ENCODE measurements at places on chromosomes 7 and 10.

- DNase-seq: no peak
Measured at GRCh38 chr7:4274286-4274685, 407.8 kb upstream of the FOXK1 start.

DNA sequence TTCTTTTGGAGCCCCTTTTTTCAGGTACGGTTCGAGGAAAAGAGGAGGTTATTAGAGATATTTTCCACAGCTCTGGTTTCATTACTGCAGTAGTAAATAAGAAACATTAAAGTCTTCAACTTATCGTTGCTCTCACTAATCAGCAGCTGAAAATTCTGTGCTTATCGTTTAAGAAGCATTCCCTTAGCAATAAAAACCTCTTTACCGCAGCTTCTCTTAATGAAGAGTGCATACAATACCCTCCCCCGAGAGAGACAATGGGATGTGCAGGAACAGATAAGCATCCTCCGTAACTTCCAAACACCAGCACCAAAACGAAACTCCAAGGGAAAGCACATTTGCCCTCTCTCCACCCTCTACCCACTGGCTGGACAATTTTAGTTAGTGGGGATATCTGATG is 384.5 kb downstream of the NEBL start:
- no peak for DNase-seq

- no peak for DNase-seq
Measured at GRCh38 chr7:128928882-128929788, 8.6 kb upstream of the IRF5 start.

- DNase-seq: no peak
Measured at GRCh38 chr10:35327790-35328403, 8.4 kb upstream of the CCNY start.

DNA sequence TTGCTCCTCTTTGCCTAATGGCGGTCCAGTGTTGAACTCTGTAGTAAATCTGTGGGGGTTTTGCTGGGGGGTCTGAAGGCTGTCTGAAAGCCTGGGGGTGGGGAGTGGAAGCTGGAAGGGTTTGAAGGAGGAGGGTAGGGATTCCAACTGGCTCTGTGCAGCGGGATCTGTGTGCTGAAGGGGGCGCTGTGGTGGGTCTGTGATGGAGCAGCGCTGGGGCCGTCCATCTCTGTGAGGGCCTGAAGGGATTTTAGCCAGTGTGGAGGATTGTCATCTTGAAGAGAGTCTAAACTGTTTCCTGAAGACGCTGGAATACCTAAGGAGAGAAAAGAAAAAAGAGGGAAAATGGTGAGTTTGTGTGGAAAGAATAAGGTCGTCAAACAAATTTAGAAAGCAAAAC is 129.2 kb downstream of the STRA8 start:
- no peak for DNase-seq

- no peak for DNase-seq
Measured at GRCh38 chr10:93746844-93747284, 10.9 kb upstream of the LGI1 start.

DNA sequence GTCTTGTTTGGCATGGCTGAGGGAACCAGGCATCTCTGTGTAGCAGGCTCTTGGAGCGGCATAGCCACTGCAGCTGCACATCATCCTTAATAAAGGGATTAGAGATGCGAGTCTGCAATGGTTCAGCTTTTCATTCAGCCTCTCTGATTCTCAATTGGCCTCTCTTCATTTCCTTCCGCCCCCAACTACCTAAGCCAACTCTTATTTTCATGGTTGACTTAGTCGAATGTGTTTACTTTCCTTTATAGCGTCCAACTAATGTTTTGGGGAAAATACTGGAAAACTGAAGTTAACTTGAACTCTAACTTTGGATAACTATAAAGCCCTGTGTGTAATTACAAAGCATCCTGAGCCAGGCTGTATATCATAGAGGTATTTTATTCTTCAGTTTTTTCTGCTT is 202.2 kb upstream of the KIAA1217 start:
- DNase-seq: no peak

DNA sequence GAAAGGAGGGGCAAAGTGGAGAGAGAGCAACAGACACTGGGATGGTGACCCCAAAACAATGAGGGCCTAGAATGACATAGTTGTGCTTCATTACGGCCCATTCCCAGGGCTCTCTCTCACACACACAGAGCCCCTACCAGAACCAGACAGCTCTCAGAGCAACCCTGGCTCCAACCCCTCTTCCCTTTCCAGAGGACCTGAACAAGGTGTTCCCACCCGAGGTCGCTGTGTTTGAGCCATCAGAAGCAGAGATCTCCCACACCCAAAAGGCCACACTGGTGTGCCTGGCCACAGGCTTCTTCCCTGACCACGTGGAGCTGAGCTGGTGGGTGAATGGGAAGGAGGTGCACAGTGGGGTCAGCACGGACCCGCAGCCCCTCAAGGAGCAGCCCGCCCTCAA is 20.7 kb downstream of the PRSS2 start:
- DNase-seq: no peak

GRCh38 chr7:154553711-154554265 is 449.1 kb downstream of the PAXIP1 start:
- no peak for DNase-seq

- DNase-seq: peak; percentile 67
Measured at GRCh38 chr10:7892146-7892545, 73.8 kb downstream of the TAF3 start.

DNA sequence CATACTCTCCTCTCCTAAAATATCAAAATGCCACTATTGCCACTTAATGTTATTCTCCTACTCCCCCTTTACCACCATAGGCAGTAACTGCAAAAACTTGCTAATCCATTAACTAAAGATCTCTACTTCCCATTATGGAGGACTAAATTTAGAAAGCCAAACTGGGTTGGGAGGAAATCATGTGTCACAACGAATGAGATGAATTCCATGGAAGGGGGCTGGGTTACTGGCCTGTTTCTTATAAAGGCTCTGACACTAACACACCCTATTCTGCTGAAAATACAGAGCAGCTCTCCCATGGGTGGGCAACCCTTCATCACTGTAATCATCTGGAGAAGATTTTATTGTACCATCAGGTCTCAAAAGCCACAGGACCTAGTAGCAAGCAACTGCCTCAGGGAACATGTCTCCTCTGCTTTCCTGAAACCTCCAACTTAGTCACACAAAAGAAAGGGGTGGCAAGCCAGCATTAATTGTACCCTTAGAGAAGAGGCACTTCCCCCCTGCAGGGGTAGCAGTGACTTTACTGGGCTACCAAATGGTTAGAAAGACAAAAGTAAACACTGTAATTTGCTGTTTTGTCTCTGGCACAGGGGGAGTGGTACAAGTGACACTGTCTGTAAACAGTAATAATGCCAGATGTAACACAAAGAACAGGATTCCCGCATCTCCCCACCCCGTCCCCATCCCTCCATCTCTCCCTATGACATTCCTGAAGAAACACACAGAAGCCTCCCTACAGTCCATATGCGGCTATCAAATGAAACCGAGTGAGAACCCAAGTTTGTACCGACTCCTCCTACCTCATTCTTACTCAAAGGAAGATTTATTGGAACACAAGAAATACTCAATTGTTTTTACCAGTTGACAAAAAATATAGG is 81.6 kb downstream of the ARMH3 start:
- peak; percentile 80 for DNase-seq

GRCh38 chr7:157389951-157390730 is 53.3 kb downstream of the DNAJB6 start:
- DNase-seq: no peak

DNA sequence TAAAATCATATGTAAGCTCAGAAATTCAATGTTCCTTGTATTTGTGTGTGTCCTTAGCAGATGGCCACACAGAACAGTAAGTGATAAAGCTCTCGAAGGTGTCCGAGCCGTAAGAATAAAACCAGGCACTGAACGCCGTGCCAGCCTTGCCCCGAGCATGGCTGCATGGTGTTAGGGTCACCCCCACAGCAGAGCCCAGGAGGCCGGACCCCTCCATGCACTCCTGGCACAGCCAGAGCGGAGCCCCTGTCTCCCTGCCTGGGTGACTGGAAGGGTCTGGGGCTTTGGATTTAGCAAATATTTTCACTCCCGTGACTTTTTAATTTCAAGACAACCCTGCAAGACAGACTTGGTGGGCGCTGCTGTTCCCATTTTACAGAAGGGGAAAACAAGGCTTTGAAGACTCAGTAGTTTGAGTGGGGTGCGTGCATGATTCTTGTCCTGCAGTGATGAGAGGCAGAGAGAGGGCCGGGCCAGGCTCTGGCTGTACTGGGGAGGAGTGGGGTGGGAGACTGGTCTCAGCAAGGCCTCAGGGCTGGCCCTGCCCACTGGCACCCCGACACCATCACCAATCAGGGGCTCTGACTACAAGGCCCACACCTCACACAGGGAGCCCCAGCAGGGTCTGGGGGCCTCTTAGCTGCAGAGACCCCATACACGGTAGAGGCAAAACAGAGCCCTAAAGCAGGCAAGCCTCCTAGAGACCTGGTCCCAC is 39.4 kb downstream of the VIPR2 start:
- DNase-seq: no peak

DNA sequence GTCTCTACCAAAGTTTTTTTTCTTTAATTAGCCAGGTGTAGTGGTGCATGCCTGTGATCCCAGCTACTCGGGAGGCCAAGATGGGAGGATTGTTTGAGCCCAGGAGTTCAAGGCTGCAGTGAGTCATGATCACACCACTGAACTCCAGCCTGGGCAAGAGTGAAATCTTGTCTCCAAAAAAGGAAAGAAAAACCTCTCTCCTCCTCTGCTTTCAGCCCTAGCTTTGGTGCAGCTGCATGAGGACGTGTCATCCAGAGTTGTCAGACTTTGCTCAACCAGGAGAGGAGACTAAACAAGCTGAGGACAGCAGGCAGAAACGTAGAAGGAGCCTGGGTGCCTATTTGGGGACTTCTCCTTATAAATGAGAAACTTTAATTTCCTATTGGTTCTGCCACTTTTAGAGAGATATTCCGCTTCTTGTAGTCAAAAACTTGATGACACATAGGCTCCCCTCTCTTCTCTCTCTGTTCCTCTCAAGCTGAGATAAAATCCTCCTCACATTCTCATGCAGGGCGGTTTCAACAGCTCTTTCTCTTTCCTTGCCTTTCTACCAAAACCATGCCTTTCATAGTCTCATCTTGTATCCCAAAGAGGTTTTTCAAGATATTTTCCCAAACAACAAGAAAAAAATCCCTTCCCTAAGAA is 205.4 kb downstream of the ARHGAP12 start:
- DNase-seq: no peak

GRCh38 chr10:33798754-33799153 is 464.3 kb upstream of the NRP1 start:
- no peak for DNase-seq

GRCh38 chr7:80791509-80791929 is 127.3 kb downstream of the SEMA3C start:
- DNase-seq: no peak

DNA sequence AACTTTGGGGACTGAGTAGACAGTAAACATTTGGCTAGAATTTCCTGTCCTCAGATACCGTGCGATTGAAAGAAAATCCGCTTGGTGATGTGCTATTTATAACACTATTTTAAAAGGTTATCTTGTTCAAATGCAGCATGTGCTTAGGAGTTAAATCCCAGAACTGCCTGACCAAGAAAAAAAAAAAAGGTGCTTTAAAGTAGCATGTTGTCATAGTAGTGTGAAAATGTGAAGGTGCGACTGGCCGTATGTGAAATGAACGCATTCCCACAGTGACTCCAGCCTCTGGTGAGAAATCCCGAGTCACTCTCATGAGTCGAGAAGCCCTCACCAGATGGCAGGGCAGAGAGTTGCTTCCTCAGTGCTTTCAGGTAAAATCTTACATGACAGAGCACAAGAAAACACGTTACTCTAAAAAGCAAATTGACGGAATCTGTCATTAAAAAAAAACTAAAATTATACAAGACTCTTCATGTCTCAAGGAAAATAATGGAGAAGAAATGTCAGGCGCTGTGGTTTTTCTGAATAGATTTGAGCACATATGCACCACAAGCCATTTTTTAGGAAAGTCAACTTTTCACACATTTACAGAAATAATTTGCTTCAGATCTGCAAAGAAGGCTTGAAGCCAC is 18.4 kb upstream of the KLF6 start:
- DNase-seq: peak; percentile 92

GRCh38 chr7:8136051-8136730 is 125.8 kb downstream of the ICA1 start:
- no peak for DNase-seq

DNA sequence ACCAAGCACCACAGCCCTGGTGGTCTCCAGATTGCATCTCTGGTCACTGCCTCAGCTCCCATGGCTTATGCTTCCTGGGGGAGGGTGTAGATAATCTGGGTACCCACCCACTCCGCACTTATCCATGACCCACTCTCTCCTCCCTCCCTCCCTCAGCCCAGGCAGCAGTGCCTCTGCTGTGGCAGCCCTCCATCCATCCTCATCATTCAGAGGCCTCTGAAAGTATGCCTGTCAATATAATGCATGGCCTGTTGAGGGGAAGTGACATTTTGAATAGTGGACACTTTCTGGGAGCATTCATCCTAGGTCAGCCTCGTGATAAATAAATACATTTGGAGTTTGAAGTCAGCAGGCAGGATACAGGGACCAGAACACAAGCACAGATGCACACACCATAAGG is 23.2 kb downstream of the ZNF503 start:
- no peak for DNase-seq

GRCh38 chr10:14736600-14737081 is 38.1 kb downstream of the FAM107B start:
- peak; percentile 46 for DNase-seq

DNA sequence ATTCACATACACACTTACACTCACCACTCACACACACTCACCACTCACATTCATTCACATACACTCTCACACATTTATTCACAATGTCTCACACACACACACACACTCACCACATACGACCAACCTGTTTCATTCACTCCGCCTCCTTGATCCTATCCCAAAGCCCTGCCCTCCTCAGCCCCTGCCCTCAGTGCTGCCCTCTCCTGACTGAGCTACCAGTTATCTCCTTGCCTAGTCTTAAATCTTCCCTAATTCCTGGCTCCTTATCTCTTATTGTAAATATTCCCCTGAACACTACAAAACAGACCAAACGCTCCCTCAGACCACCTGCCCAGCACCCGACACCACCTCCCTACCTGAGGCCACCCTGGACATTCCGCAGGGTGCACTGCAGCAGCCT is 26.1 kb upstream of the C10orf120 start:
- DNase-seq: no peak

GRCh38 chr10:76902949-76903348 is 734.7 kb downstream of the KCNMA1 start:
- DNase-seq: peak; percentile 11

- no peak for DNase-seq
Measured at GRCh38 chr7:134246761-134247160, 70.0 kb downstream of the SLC35B4 start.

- DNase-seq: no peak
Measured at GRCh38 chr7:151313857-151314256, 27.8 kb upstream of the NUB1 start.

GRCh38 chr10:98030093-98030821 is at the start of gene CRTAC1:
TSS of gene CRTAC1 (minus strand) at chr10:98030621. CDS start at chr10:98030472, 149 bp downstream.
- no peak for DNase-seq

Data from OCI-M1 (cell line).